HTR-8/SVneo (cell line): ENCODE measurements at places on chromosomes 11 and 22.

DNA sequence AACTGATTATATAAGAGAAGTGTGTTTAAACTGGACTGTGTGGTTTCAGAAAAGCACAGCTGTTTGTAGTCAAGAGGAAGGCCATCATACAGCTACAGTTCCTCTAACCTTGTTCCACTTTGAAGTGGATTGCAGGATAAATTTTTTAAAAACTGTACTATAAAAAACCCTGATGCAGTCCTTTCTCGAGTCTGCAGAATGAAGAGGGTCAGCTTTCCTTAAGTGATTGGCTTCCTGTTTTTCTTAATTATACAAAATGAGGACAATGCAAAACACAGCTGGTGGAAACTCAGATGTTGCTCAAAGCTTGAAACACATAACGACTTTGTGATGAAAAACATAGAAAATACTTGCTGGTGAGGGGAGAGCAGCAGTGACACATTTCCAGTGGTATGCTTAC lies 1060.5 kb downstream of the DLG2 start:
- DNase-seq, result no peak

GRCh38 chr11:38839071-38839470 lies 2241.0 kb upstream of the RAG2 start:
- no peak for DNase-seq

- DNase-seq, result no peak
Measured at GRCh38 chr11:64872790-64873488, 5.5 kb downstream of the EHD1 start.

DNA sequence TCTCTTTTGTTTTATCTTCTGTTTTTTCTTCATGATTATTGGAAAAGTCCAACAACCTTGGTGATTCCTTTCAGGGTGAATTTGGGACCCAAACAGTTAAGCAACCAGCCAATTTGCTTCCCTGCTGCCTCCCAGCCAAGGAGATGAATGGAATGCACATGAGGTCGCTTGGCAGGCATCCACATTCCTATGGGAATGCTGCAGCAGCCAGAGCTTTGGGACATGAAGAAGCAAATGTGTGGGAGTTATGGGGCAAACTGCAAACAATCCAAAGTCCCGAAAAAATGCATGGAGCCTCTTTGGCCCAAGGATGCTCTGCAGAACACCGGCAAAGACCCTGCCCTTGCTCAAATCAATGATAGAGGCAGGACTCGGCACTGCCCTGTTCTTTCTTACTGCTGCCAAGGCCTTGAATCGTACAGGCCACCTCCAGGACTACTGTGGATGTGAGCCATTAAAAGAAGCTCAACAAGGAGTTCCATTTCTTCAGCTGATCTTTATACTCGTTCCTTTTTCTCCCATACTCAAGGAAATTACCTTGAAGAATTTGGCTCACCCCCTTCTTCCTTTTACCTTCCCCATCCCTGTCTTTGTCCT lies 117.3 kb upstream of the TEAD1 start:
- DNase-seq, result peak; percentile 86

DNA sequence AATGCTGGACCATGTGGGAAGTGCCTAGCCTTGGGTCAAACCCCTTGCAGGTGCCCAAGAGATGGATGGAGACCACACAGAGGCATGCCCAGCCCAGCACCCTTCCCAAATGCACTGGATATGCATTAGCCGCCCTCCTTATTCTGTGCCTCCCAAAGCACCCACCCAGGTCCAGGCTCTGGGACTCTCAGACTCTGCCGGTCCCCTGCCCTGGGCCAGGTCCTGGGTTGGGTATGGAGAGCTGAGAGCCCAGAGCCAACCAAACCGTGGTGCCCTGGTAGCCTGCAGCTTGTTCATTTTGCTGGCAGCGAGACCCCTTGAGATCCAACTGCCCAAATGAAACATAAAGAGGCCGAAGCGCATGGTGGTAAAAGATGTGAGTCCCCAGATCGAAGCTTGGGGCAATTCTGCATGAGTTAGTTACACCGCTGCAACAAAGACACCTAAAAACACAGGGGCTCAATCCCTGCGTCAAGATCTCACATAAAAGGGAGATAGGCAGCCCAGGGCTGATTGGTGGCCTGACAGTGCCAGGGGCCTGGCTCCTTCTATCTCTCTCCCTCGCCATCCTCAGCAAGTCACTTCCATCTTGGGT lies 61.5 kb downstream of the MYEOV start:
- DNase-seq, result no peak

GRCh38 chr11:35859301-35859700 lies 84.6 kb upstream of the LDLRAD3 start:
- no peak for DNase-seq

DNA sequence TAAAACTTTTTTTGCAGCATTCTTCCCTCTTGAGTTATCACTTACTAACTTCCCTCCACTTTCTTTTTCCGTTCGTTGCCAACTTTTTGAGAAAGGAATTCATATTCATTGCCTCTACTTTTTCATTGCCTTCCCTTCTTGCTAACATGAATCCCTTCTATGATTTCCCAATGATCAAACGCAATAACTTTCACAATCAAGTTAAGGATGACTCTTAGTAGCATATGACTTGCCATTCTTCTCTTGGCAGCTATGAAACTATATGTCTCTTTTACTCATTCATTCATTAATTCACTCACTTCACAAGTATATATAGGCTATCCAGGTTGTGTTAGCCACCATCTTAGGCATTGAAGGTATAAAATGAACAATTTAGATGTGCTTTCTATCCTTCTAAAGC lies 16.6 kb upstream of the ARHGAP20 start:
- DNase-seq, result no peak

- no peak for DNase-seq
Measured at GRCh38 chr11:69138265-69138664, 17.5 kb upstream of the SMIM38 start.

- no peak for DNase-seq
Measured at GRCh38 chr11:65571940-65572339, 398 bp upstream of the FAM89B start.

GRCh38 chr11:95434489-95435057 lies 203.6 kb upstream of the SESN3 start:
- no peak for DNase-seq

- DNase-seq, result no peak
Measured at GRCh38 chr11:15195454-15196200, 80.9 kb downstream of the INSC start.

GRCh38 chr22:25081409-25081824 lies 118.2 kb upstream of the CRYBB3 start:
- peak; percentile 13 for DNase-seq

- DNase-seq, result no peak
Measured at GRCh38 chr11:125105926-125106325, 5.5 kb downstream of the TMEM218 start.

GRCh38 chr11:65918211-65919140 lies at the start of gene C11orf68:
Gene C11orf68 (minus strand): TSS chr11:65919062. CDS start chr11:65919031, 31 bp downstream.
- no peak for DNase-seq

DNA sequence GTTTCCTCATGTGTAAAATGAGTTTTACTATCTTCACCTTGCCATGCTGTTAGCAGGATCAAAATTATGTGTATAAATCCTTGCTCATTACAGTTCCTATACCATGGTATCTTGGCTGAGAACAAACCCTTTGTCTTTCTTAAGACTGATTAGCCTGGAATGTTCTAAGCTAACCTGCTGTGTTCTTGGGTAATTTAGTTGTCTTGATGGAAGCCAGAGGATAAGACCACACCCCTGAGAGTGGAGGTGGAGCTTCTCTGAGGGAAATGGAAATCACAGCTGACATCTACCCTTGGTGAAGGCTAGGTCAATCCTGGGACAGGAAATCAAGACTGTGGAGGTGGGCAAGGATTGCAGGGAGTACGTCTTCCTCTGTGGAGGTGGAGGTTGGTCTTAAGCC lies 206.1 kb upstream of the ARHGAP20 start:
- no peak for DNase-seq

GRCh38 chr11:37710031-37710430 lies 1112.0 kb upstream of the RAG2 start:
- DNase-seq, result no peak

DNA sequence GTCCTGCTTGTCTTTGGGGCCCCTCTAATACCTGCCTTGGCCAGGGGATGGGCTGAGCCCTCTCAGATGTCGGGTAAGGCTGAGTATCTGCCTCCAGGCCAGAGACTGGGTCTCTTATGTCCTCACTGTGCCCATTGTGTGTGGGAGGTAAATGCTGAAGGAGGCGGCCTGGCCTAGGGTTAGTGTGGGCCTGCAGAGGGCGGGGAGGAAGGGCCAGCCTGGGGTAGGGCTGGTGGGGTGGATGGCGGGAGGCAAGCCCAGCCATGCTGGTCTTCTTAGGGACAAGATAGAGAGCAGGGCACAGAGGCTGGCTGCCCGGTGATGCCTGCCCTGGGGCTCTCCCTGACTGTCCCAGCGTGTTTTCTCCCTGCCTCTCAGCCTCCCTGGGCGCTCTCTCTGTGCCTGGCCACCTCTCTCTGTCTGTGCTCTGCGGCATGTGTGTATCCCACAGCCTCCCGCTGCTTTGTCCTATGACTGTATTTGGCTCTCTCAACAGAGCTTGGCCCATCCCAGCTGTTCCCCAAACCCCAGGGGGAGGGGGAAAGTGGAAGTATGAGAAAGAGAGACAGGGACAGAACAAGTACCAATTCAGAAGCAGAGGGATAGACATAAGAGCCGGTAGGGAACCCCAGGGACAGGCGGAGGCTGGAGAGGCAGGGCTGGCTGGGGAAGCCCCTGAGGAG lies 57.0 kb downstream of the PDE2A start:
- no peak for DNase-seq

DNA sequence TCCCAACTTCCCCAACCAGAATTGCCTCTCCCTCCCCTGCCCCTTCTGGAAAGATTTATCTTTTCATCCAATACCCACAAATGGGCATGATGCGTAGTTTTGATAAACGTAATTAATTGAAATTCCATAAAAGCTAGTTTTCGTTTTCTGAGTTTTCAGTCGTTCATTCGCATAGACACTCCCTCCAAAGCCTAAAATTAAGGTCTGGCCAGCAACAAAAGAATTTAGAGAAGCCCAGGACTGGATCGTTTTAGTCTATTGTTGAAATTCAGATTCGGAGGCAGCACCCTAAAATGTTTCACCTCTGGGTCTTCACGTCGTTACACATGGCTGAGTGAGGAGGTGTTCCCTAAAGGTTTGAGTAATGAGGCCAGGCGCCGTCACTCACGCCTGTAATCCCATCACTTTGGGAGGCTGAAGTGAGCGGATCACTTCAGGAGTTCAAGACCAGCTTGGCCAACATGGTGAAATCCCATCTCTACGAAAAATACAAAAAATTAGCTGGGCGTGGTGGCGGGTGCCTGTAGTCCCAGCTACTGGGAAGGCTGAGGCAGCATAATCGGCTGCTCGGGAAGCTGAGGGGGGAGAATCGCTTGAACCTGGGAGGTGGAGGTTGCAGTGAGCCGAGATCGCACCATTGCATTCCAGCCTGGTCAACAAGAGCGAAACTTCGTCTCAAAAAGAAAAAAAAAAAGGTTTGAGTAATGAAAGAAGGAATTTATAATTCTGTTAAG lies 589 bp upstream of the NDUFC2 start:
- no peak for DNase-seq

GRCh38 chr11:133386262-133386661 lies 146.0 kb downstream of the OPCML start:
- no peak for DNase-seq

DNA sequence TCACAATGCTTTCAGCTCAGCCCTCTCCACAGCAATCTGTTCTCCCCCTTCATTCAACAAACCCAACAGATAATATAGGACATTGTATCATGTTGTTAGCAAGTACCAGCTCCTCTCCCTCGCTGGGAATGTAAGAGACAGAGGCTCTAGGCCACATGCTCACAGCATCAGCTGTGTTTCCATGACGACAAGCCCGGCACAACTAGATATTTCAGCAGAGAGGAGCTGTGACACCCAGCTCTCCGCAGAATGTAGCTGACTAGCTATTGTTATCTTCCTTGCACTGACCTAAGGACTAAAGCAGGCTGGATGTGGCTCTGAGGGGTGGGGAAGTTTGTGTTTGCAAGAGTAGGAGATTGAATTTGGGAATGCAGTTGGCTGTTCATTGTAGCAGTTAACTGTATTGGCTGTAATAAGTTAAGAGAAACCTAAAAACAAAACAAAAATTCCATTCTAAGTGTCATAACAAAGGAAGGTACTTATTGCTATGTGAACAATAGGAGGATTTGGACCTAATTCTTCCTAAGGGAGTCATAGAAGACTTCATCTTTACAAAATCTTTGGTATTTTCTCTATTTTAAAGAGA lies 28.0 kb upstream of the RRAS2 start:
- DNase-seq, result no peak

DNA sequence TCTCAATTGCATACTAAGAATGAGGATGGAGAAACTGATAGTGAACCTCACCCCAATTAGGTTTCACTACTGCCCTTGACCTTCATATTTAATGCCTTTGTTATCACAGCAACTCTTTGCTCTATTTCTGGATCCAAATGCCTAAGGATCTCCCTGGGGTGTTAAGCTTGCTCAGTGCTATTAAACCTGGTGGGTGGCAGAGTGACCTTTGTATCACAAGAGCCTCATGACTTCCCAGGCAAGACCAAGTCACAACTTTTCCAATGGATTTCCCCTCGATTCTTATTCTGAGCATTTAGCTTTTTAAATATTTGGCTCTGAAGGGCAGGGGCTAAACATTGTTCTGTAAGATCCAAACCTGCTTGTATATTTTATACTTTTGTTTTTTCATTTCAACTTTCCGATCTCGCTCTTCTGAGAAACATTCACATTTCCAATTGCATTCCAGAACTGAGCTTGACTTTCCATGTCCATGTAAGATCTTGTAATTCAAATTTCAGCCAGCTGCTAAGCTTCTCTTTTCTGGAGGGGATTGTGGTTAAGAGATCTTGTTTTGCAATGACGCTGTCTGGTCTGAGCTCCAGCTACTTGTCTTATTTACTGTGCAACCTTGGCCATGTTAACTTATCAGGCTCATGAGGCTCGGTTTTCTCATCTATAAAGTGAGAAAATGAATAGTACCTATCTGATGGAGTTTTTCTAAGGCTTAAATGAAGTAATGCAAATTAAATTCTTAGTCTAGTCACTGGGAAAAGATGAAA lies 6.4 kb upstream of the EHF start:
- no peak for DNase-seq

DNA sequence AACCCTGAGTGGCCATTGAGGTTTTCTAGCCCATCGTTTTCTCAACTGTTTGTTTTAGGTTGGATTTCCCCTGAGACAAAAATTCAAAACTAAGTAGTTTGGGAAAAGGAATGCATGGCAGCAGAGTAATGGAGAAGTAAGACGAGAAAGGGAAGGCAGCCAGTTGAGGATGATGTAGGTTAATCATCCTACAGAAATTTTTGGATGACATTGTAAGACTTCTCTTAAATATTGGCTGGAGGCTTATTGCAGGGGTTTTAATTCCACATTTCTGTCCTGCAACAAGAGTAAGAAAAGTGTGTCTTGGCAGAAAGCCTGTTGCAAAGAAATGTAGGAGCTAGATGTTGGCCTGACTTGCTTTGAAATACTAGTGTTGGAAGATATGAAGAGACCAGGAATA lies 308.8 kb downstream of the LUZP2 start:
- no peak for DNase-seq
